ENCODE measurements at places on chromosomes 3 and 15.

DNA sequence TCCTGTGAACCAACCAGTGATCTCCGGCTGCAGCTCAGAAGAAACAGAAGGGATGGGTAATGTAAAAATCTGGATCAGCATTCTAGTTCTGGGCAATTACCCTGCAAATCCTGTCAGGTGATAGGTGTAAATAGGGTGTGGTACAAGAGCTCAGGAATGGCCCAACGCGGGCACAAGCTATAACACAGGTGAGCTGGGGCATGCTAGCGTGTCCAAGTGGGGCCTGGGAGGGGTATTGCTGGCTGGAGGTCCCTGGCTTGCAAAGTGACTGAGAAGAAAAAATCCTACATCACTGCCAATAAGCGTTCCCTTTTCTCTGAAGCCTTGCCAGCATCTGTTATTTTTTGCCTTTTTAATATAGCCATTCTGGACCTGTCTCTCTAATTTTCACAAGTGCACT is 9.7 kb upstream of the CHST2 start:
- DNase-seq, result no peak

DNA sequence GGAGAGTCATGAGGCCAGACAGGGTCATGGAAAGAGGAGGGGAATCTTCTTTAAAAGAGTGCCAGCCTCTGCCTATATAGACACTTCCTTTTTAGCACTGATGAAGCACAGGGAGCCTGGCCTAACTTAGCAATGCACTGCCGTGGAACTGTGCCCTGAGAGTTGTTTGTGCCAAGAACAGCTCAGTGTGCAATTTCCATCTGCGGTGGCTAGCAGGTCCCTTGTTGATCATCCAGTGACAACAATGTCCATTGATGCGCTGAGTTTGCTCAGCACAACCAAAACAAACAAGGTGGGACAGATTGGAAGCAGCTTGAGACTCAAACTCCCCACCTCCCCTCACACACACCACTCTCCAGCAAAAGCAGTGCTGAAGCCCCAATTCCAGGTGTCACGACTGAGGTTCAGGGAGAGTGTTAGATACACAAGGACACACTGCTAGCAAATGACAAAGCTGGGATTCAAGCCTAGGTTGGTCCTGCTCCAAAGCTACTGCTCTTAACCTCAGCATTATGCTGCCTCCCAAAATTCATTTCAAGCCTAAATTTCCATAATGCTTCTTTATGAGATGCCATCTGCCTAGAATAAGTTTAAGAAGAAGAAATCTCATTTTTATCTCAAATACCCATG is 316.6 kb upstream of the UBE2E2 start:
- no peak for DNase-seq

DNA sequence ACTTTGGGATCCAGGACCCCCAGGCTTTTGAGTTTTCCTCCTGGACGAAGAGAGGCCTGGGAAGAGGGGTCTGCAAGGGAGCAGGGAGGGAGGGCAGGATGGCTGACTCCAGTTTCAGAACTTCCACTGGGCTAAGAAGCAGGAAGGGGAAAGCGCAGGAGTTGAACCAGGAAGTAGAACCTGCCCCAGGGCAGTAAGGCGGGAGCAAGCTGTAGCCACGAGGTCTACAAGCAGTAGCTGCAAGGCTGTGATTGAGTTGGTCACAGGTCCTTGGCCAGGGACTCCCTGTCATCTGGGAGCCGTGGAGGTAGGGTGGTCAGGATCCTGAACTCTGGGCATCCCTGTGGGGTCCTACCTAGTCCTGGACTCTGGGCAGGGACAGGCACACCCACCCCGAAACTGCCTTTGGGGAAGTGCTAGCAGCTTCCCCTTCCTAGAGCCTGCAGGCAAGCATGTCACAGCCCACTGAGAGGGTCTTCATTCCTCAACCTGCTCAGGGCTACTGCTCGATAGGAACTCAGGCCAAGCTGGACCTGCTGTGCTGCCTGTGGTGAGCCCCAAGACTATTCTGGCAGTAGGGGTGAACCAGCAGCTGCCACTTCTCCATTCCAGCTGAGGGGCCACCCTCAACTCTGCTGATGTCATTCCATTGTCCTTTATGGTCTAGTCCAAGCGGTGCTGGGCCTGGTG is 5.8 kb upstream of the GNAI2 start:
- no peak for DNase-seq

DNA sequence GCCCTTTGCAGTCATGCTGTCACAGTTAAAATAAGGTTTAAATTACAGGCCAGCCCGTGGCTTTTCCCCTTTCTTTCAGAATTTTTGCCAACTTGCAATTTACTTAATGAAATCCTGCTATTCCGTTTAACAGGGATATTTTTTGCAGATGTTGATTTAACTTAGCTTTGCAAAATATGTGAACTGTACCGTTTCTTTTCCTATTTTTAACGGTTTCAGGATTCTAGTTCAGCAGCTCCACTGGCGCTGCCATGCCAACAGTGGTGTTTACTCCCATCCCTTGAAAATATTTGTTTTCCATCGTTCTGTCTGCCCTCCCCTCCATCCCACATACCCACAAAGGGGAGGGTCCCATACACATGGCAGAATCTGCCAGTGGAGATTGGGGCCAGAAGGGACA is 54.3 kb downstream of the SMAD6 start:
- DNase-seq, result no peak

DNA sequence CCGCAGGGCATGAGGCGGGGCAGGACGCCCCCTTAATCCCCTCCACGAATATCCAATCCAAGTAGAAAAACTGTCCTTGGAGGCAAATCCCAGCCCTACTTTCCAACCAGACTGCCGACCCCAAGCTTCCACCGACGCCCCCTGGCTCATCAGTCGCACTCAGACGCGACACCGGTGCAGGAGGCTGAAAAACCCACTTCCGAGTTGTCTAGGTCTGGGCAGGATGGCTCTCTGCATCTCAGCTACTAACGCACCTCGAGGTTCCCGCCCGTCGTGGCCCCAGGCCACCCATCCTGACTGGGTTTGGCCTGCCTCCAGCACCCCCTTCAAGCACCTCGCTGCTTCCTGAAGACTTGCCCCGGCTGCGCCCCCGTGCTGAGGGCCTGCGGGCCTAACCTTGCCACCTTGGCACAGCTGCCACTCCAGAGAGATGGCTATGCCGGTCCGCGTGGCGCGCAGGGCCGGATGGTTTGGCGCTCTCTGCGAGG is 15.5 kb downstream of the RGMA start:
- DNase-seq, result no peak

- DNase-seq, result no peak
These were observed 77.7 kb upstream of the LIMD1 start for GRCh38 chr3:45516829-45517228.

- no peak for DNase-seq
These were observed 14.5 kb downstream of the CDV3 start for GRCh38 chr3:133588035-133588434.

DNA sequence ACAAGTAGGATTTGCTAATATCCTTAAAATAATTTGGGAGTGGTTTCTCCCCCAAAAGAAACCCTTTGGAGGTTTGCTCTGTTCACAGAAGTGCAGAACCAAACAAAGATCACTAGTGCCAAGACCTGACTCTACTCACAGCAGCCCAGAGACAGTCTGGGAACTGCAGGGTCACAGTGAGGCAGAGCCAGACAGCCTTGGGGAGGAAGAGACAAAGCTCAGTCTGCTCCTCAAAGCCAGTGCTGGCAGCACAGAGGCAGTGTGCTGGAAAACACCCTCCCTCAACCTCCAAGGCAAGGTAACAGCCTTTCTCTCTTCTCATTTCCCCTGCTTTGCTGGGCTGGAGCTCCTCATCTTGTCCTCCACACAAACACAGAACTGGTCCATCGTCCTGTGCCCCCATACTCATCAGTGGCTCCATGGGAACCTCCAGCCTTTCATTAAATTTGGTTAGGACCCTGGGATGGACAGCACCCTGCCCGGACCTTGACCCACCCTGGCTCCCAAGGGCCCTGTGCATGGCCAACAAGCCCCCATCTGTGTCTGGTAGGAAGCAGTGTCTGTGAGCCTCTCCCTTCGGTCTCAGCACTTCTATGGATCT is 12.6 kb downstream of the RAB6B start:
- DNase-seq, result no peak

GRCh38 chr15:27170851-27171250 is 199.9 kb downstream of the GABRG3 start:
- no peak for DNase-seq

DNA sequence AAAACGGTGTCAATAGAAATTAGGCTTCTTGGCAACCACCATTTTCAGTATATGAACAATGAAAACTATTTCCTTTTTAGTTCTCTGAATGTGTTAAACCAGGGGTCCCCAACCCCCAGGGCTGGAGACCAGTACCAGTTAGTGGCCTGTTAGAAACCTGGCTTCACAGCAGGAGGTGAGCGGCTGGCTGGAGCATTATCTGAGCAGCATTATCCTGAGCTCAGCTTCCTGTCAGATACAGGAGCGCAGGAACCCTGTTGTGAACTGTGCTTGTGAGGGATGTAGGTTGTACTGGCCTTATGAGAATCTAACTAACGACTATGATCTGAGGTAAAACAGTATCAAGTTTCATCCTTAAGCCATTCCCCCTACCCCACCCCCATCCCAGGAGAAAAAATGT is 328.7 kb downstream of the ZBBX start:
- DNase-seq, result no peak

DNA sequence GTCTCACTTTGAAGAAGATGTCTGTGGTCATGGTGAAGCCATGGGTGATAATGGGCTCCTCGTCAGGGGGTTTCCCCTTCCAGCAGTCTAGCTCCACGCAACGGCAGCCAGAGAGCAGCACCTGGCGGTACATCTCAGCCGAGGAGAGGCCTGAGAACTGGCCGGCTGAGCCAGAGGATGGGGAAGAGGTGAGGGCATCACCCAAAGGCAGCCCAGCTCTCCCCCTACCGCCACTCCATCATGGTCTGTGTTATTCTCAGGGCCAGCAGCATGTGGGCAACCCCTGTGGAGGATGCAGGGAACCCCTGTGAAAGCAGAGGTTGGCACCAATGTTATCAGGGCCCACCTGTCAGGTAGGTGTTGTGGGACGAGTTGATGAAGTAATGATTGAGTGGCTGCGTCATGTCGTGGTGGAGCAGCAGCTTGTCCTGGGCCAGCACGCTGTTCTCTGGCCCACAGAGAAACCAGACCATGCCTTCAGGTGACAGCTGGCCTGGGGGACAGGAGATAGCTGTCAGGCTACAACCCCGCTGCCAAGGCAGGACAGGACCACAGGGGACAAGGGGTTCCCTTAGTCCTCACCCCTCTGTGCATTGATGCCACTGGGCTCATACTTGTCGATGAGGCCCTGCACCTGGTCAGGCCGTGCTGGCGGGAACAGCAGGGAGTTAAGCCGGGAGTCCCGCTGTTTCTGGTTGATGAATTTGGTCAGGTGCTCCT is 9.4 kb downstream of the PLCB2 start:
- DNase-seq, result no peak

- DNase-seq, result no peak
These were observed 24.4 kb downstream of the DCBLD2 start for GRCh38 chr3:98877132-98877531.

GRCh38 chr3:134879990-134880389 is 84.9 kb downstream of the EPHB1 start:
- peak; percentile 78 for DNase-seq

DNA sequence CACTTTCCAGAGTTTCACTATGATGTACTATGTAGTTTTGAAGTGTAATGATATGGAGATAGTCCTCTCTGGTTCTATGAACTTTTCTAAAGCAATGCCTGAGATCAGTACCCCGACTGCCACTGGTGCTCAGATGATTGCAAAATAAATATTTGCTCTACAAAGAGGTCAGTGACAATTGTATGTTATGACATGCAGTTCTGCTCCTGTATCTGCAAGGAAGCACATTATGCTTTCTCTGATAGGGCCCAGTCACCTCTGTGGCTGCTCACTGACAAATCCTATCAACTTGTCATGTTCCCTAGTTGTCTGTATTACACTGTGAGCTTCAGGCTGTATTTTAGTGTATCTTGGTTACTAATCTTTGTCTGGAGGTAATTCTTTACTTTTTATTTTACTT is 362.6 kb downstream of the ROBO1 start:
- DNase-seq, result peak; percentile 57

GRCh38 chr15:88834211-88834812 is 31.1 kb downstream of the ACAN start:
- DNase-seq, result no peak

DNA sequence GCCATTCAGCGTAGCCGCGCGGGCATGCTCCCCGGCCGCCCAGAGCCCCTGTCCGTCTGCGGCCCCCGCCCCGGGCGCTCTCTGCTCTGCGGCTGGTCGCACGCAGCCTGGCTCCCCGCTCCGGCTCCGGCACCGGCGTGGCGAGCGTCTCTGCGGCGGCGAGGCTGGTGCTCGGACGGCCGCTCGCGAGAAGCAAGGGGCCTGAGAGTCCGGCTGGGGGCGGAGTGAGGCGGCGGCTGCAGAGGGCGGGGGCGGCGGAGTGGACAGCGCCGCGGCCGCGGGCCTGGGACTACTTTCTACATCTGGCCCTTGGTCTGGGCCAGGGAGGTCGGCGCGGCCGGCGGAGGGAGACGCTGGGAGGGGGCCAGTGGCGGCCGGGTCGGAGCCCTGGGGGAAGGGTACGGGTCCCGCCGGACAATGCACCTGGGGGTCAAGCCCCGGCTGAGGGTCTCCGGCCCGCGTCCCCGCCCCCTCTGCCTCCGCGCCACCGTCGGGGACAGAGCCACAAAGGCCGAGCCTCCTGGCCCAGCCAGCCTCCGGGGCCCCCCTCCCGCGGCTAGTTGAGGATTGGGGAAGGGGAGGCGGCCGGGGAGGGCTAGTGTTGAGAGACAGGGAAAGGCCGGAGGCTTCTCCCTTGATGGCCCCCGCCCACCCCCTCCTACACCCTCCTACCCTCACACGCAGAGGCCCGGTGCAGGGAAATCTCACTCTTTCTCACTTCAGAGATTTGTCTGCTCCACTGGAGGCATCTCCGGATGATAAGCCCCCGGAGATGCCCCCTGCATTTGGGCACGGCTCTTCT is at the start of gene PRTG:
Gene PRTG (minus strand): TSS at position 226 of the 802 bp plus-strand sequence. CDS start 221 bp downstream, at position 5.
- peak; percentile 59 for DNase-seq

All from SHP77 (cell line).